ENCODE measurements at places on chromosomes 3 and 15.

DNA sequence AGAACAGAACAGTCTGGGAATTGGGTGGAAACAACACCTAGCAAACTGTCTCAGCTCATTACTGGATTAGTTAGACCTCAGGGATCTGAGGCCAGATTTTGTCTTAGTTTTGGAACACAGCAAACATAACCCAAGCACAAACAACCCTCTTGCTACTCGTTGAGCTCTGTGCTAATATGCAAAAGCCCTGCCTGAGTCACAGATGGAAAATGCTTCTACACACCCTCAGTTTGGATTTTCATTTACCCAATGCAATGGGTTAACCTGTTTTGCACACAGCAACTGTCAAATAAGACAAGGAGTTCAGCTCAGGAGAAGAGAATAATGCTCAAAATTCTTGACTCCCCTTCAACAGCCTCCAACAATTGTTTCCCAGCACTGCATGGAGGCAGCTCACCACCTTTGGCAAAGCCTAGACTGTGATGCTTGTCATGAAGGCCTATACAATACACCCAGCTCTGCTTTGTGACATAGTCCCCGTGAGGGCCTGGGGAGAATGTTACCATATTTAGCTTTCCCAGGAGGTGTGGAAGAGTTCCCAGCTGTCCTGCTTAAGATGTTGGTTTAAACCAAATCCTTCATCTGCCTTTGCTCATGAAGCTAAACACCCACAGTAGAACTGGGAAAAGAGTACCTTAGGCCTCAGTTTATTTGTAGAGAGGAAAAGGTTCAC is 68.9 kb upstream of the MNS1 start:
- no peak for DNase-seq

DNA sequence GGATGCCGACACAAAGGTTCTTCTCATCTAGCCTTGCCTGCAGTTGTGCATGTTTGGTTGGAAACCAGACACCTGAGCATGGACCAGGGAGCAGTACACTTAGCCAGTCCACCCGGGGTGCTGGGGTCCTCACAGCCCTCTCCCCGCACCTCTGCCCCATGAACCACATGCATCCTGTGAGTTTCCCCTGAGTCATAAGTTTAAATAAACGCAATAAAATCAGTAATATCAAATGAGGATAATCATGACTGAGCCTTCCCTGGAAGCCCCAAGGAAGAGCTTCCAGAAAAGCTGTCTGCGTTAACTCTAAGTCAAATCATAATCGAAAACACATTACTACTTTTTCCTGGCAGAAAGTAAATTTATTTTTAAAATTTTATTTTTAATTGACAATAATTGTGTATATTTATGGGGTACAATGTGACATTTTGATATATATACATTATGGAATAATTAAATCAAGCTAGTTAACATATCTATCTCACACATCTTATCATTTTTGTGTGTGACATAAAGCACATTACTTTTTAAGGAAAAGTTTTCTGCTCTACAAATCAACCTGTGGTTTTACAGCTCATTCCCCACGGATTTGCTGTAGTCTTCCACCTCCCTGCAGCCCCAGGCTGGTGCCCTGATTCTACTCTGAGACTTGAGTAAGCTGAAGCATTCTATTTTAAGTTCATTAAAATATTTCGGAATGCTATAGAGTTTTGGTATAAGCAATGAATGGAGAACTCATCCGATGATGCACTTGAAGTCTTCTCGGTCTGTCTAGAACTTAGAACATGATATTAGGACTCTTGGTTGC is 166.0 kb upstream of the EIF1B start:
- DNase-seq: no peak

DNA sequence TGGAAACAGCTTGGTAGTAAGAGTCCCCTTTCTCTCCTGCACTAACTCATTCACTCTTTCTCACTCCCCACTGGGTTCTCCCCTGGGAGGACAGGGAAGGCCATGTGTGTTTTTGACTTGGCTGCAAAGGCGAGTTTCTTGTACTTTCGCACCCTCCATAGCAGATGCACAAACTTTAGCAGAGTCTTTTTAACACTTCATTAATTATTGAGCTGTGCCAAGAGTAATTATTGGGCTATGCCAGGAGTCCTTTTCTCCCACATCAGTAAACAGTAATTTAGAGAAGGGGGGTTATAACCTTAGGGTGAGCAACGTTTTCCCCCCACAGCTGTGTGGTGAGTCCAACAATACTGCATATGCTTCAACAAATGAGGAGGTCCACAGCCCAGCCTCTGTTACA is 224.4 kb upstream of the ATP11B start:
- DNase-seq: no peak

- no peak for DNase-seq
Observed at GRCh38 chr3:133271539-133271938, 128.3 kb upstream of the BFSP2 start.

DNA sequence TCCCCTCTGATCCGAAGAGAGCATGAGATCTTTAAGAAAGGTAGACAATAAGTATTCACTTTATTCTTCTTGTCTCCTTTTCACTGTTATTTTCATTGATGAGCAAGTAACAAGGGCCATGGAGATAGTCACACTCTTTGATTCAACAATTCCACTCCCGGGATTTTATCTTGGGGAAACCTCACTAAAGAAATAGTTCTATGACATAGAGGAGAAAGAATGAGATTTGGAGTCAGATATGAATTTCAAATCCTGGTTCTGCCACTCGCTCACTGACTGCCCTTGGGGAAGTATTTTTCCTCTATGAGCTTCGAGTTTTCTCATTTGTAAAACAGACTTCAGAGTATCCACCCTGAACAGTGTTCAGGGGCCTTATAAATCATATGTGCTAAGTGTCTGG is 514.6 kb downstream of the NLGN1 start:
- no peak for DNase-seq

Data from hypothalamus (tissue), 51 donors.